ENCODE measurements at places on chromosomes 1 and 21.
A peak's percentile ranks its signal among the peaks of the same experiment; 100 is the strongest.

- DNase-seq, result peak; percentile 40
Observed at GRCh38 chr1:109931189-109931731, 20.6 kb downstream of the CSF1 start.

DNA sequence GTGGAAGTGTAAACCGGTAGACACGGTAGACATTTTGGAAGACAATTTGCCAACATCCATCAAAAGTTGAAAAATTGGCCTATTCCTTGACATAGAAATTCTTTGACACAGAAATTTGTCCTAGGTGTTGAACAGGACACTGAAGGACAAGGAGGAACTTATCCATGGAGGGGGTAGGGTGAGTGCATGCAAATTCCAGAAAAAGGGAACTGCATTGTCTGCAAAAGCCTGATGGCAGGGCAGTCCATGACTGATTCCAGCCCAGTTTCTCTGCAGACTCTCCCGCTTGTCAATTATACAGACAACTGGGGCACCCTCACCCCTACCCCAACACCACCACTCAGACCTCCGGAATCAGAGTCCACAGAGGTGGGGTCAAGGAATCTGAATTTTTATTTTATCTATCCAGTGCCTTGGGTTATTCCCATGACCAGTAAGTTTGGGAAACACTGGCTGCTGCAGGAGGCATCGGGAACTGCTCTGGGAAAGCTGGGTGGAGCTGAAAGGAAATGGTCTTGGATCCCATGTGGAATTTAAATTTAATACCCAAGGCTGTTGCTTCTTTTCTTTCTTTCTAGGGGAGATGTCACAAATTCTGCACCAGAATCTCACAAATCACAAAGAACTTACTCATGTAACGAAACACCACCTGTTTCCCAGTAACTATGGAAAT is 103.3 kb upstream of the SLC45A1 start:
- no peak for DNase-seq

DNA sequence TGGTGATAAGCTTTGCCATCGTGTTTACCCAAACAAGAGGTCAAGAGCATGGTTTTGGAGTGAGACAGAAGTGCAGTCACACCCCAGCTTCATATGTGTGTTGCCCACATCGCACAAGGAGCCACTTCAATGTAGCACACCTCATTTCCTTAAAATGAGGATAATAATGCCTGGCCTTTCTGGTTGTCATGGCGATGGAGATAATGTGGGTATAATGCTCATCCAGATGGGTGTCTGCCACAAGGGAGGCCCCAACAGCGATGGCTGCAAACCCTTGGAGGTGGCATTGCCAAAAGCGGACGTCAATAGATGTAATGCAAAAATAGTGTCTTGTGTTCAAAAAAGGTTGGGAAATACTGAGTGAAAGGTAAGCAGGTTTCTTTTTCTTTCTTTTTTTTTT is 83.1 kb upstream of the AJAP1 start:
- no peak for DNase-seq

DNA sequence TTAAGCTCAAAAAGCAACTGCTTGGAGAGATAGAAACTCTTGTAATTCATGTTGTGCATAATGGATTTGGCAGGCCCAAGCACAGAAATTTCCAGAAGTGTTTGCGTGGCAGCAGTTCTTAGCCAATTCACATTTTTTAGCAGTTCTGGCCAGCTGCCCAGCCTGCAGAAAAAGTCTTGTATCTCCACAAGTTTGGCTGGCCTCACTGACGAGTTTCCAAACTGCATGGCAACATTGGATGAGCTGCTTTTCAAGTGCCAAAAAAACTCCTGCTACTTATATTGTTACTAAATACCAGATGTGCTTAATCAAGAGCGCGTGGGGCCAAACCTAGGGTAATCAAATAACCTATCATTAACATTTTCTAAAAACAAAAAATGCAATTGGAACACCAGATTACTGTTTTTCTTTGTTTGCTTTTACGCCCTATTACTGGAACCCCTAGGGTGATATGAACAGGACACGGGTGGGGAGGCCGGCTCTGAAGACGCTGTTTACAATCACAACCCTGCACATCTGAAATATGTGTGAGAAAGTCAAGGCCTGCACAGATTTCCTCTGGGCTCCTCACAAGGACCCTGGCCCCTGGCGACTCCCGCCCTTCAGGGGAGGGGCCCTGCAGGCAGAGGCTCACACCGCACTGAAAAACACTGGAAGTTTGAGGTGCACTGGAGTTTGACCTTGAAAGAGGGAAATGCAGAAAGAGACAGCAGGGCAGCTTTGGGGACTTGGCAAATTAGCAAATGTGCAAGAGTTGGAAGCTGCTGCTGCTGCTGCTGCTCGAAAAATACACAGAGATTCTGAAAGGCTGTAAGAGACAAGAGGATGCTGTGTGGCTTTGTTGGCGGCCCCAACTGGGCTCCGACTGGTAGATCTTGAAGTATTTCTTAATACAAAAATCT is 55.2 kb upstream of the TARBP1 start:
- peak; percentile 99 for DNase-seq

- DNase-seq, result no peak
Observed at GRCh38 chr21:41961282-41961701, 7.5 kb upstream of the C2CD2 start.

- no peak for DNase-seq
Observed at GRCh38 chr1:1198423-1199140, 7.8 kb downstream of the TNFRSF18 start.

DNA sequence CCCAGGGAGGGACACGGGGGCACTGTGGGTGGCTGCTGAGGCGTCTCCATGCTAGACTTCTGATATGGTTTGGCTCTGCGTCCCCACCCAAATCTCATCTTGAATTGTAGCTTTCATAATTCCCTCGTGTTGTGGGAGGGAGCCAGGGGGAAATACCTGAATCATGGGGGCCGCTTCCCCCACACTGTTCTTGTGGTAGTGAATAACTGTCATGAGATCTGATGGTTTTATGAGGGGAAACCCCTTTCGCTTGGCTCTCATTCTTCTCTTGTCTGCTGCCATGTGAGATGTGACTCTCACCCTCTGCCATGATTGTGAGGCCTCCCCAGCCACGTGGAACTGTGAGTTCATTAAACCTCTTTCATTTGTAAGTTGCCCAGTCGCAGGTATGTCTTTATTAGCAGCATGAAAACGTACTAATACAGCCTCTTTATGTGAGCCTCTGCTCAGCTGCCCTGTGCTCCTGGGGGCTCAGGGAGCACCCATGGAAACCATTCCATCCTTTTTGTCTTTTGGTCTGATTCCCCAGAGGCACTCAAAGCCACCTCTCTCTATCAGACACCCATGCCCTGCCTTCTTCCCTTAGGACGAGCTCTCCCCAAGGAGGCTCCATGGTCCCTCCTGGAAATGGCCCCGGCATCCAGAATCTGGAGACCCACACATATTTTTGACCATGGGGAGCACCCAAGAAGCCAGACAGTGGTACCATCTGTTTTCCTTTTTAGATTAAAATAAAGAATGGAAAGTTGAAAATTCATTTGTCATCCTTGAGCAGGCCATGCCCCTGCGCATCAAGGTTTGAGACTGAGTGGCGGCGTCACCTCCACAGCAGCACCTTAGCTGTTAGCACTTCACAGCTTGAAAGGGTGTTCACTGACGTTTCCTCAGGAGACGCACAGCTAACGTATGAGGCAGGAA is 65.9 kb upstream of the FAM20B start:
- DNase-seq, result no peak

DNA sequence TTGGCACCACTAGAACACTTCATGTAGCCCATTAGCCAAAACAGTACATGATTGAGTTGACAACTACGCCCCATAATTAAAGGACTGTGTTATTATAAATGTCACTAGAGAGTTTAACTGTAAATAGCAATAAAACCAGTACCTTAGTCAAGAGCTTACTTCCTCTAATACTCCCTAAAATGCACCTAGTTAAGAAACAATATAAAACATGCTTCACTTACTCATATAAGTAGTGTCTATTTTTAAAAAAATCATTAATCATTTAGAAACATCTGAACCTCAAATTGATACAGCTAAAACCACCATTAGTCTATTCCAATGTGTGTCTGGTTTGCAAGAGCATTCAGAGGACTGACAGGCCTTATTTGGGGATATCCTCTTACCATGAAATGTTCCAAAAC is 25.3 kb downstream of the PTP4A2 start:
- DNase-seq, result no peak

All from astrocyte of the cerebellum (primary cell).